ENCODE measurements at places on chromosomes 7 and 10.

GRCh38 chr10:26326851-26327250 is 110.3 kb downstream of the GAD2 start:
- DNase-seq = no peak

GRCh38 chr10:34494012-34494411 is 321.1 kb downstream of the PARD3 start:
- no peak for DNase-seq

- no peak for DNase-seq
These were observed 22.8 kb downstream of the EEPD1 start for GRCh38 chr7:36175886-36176285.

DNA sequence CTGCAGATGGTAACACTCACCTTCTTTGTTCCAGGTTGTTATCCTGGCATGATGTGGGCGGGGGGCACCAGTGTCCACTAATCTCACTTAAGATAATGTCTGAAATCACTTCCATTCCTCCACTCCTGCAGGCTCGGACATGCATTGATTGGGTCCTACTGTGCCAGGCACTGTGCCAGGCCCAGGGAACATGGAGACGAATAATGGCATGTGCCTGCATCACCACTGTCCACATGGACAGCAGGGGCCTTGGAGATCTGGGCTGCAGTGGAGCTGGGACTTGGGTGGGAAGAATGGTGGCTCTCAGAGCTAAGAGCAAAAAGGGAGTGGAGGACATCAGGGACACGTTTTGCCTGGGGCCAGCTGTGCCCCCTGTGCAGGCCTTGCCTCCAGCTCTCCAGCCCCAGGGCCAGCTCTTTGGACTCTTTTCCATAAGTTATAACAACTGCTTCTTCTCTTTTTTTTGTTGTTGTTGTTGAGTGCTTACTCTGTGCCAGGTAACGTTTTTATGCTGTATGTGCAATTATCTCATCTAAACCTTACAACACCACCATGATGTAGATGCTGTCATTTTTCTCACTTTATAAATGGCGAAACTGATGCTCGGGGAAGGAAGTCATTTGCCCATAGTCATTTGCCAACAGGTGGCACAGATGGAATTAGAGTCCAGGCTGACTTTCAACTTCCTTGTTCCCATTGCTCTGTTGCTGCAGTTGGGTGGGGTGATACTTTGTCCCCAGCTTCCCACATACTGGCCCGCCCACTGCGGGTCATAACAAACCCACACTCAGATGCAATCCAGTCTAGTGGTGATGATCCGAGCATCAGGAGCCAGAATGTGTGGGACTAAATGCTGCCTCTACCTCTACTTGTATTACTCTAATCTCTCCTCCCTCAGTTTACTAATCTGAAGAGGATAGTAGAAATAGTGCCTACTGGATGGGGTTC is 19.1 kb downstream of the PLPP4 start:
- no peak for DNase-seq

Data from activated effector memory CD4-positive, alpha-beta T cell treated with anti-CD3 and anti-CD28 coated beads, Interleukin-2, amount 50 U/mL, for 16 hours (primary cell).